ENCODE measurements at places on chromosomes 7 and 10. TPM values are rescaled to one million over a fixed set of nuclear protein-coding genes. Genes with fewer than 3 reads are reported as not detected.

GRCh38 chr7:122847871-122848473 is 38.3 kb downstream of the CADPS2 start:
- H3K27ac ChIP-seq: no peak overlapping the region
- H3K27me3 ChIP-seq: no peaks in the 10 kb centered on the region
- H3K4me3 ChIP-seq: no peak overlapping the region
- no peaks in the 10 kb centered on the region for H3K4me1 ChIP-seq
- H3K36me3 ChIP-seq: no peaks in the 10 kb centered on the region

- no peak for DNase-seq
- H3K27me3 ChIP-seq: no peaks in the 10 kb centered on the region
- H3K36me3 ChIP-seq: no peaks in the 10 kb centered on the region
- no peak overlapping the region for H3K4me3 ChIP-seq
- no peaks in the 10 kb centered on the region for H3K4me1 ChIP-seq
- H3K27ac ChIP-seq: no peak overlapping the region
Measured at GRCh38 chr10:54133203-54133602, 667.8 kb downstream of the PCDH15 start.

- H3K4me3 ChIP-seq: no peak overlapping the region
- H3K27ac ChIP-seq: no peak overlapping the region
- no peaks in the 10 kb centered on the region for H3K27me3 ChIP-seq
- DNase-seq: no peak
Measured at GRCh38 chr7:79786187-79786586, 332.7 kb upstream of the MAGI2 start.

DNA sequence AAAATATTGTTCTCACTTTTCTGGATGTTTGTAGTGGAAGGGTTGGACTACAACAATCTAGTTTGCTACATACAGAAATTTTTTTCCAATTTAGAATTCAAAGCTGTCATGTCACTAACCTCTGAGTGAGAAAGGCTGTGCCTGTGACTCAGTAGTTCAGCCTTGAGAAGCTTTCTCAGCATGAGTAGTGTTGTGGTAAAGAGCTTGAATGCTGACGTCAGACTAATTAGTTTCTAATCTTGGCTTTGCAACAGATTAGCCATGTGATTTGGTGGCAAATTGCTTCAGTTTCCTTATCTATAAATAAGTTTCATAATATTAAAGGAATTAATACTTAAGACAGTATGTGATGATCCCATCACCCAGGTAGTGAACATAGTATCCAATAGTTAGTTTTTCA is 83.8 kb downstream of the ABCA13 start:
- no peaks in the 10 kb centered on the region for H3K4me1 ChIP-seq
- H3K27me3 ChIP-seq: no peaks in the 10 kb centered on the region
- no peak overlapping the region for H3K27ac ChIP-seq
- no peaks in the 10 kb centered on the region for H3K36me3 ChIP-seq

DNA sequence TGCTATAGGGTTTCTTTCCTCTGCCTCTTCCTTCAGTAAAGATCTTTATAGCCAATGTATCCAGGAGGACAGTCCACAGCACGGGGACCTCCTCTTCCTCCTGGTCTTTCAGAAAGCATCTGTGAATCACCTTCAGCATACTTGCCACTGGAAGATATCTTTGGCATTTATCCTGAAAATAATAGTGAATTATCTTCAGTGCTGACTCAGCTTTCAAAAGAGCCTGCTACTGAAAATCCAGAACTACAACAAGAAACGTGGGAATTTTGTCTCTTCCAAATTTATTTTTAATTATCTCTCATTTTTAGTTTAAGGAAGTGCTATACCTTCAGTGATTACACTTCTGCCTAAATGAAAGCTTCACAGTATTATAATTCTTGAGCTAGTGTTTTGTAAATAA is 7.6 kb upstream of the UNC5B start:
- no peaks in the 10 kb centered on the region for H3K4me1 ChIP-seq
- no peak overlapping the region for H3K4me3 ChIP-seq
- no peak overlapping the region for H3K27ac ChIP-seq
- peaks cover 2% of the 10 kb centered on the region for H3K27me3 ChIP-seq
- no peaks in the 10 kb centered on the region for H3K36me3 ChIP-seq
- no peak for DNase-seq

- no peaks in the 10 kb centered on the region for H3K27me3 ChIP-seq
- peak; percentile 30 for DNase-seq
- H3K4me3 ChIP-seq: no peak overlapping the region
- no peaks in the 10 kb centered on the region for H3K4me1 ChIP-seq
- H3K36me3 ChIP-seq: no peaks in the 10 kb centered on the region
Measured at GRCh38 chr10:48476279-48476982, 128.4 kb downstream of the ARHGAP22 start.

Gene TMEM209
- 9.0 TPM for total RNA-seq

Gene SHTN1
- 11.7 TPM for total RNA-seq

Gene TUBAL3
- not detected for total RNA-seq

Gene SHH
- total RNA-seq: 6.1 TPM
